Anterior cingulate cortex (tissue), 58 donors: ENCODE measurements at places on chromosomes 7 and 10.

GRCh38 chr10:11112718-11113117 lies 95.0 kb downstream of the CELF2 start:
- DNase-seq, result no peak

- no peak for DNase-seq
Measured at GRCh38 chr10:86169066-86169465, 197.5 kb downstream of the GRID1 start.

- no peak for DNase-seq
Measured at GRCh38 chr7:127799535-127800305, 147.7 kb downstream of the SND1 start.

GRCh38 chr7:28156401-28156800 lies 24.2 kb downstream of the JAZF1 start:
- no peak for DNase-seq

DNA sequence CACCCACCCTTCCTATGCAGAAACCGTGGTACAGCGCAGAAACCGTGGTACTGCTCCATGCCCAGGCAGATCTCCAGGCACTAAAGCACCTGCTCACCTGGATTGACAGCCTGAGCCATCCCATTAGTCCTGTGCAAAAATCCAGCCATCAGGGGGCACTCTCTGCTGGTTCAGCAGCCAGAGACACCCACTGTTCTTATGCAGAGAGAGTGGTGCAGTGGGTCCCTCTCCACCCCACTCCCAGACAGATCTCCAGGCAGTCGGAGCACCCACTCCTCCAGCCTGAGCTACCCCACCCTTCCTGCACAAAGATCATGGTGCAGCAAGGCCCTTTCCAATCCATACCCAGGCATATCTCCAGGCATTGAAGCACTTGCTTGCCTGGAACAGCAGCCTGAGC lies 219.8 kb downstream of the CTNNA3 start:
- no peak for DNase-seq
